AG09309 (cell line): ENCODE measurements at places on chromosomes 3 and 15.

DNA sequence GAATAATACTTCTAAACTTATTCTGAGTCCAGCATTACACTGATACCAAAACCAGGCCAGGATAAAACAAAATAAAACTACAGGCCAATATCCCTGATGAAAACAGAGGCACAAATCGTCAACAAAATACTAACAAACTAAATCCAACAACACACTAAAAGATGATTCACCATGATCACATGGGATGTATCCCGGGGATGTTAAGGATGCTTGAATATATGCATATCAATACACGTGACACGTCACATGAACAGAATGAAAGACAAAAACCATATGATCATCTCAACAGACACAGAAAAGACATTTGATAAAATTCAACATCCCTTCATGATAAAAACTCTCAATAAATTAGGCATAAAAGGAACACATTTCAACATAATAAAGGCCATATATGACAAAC lies 91.5 kb downstream of the CSNK1G1 start:
- DNase-seq: no peak

GRCh38 chr3:105653868-105654267 lies 214.9 kb downstream of the CBLB start:
- no peak for DNase-seq

DNA sequence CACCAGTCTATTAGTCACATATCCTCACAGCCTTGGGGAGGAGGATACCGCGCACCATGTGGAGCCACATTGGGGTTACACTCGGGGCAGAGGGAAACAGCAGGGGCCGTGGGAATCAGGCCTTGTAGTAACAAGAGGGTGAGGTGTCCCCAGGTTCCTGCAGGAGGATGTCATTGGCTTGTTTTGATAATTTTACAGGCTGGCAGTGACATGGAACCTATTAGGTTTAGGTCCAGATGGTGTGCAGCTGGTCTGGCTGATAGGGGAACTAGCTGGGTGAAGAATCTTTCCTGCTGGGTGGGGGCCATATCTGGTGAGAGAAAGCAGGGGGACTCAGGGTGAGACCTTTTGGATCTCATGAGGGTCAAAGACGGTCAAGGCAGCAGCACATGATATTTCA lies 9.8 kb upstream of the MEF2A start:
- no peak for DNase-seq

DNA sequence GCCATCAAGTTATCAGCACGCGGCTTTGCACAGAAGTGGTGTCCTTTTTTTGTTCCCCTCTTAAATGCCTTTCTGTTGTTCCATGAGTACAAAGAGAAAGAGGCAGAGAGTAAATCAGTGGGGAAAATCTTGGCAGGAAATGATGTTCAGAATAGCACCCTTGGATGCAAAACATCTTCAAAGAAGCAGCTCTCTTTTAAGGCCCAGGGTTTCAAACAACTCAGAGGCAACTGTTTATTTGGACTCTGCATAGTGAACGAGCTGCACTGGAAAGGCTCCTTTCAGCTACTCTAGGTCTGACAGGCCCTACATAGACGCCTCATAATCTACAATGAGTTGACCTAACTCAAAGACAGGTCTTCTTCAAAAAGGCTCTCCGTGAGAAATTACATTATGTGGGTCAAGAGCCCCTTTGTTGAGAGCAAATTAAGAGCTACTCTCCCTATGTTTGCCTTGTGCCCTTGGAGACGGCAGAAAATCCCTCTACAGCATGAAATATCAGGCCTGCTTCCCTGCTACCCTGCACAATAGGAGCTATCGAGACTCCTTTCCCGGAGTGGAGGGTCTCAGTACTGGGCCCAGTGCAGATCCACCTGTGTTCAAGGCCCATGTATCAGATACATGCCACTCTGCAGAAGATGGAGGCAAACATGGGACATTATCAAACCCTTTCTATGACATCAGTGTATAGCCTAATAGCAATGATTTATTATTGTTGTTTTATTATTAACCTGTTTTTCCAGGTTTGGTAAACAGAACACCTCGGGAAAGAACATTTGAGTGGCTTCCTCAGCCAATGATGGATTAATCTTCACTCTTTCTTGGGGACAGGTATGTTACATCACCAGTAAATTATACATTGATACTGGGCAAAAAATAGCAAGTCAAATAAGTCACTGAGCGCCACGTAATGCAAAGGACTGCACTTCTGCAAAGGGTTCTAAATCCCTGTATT lies 53.1 kb downstream of the HEG1 start:
- no peak for DNase-seq

GRCh38 chr3:188106887-188107830 lies 46.8 kb upstream of the LPP start:
- DNase-seq: no peak

GRCh38 chr3:163951397-163951987 lies 1126.8 kb downstream of the SI start:
- no peak for DNase-seq

DNA sequence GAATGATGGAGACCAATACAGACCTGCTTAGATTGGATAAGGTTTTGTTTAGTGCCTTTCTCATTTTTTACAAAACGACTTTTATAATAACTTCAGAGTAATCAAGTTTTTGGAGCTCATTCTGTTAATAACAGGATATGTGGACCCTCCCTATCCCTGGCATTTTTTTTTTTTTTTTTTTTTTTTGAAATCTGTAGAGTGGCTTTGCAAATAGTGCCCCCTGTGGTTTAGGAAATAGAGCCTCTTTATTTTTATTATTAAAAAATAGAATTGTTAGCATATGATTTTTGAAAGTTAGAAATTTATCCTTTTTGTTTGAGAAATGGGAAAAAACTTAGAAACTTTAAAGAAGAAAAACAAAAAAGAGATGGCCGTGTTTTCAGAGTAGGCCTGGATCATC lies 11.4 kb downstream of the SKIL start:
- no peak for DNase-seq

- DNase-seq: no peak
Observed at GRCh38 chr15:96356494-96357455, 26.3 kb downstream of the NR2F2 start.
